Cerebellar cortex (tissue), 1 donor: ENCODE measurements at places on chromosomes 2 and 18.
A peak's percentile ranks its signal among the peaks of the same experiment; 100 is the strongest.

DNA sequence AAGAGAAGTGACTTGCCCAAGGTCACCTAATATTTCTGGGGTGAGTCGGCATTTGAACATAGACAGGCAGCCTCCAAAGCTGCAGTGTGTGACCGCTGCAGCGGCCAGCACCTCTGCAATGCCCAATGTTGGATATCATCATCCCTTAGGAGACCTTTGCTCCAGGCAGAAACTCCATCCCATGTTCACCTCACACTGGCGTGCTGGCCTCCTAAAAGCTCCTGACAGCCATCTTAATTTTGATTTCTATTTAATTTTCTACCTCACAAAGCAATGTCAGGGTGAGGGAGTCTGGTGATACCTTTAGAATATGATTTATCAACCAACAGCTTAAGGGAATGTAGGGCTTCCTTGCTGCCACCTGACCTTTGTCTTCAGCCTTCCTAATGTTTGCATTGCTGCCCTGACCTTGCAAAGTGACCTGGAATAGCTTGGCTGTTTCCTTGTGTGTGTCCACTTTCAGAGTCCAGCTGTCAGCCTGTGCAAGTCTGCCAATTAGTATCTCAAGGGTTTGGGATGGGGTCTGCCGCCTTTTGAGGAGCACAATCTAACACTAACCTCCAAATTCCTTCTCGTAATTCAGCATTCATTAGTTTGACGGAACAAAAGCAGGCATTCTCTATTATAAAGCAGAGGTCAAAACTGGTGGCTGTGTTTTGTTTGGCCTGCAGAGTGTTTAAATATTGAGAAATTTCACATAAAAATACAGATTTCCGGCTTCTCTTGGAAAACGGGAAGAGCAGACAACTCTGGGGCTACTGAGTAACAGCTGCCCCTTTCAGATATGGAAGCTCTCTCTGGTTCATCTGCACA lies 127.6 kb downstream of the PLEKHM3 start:
- DNase-seq, result peak; percentile 61

GRCh38 chr18:27226556-27227075 lies 41.5 kb upstream of the CHST9 start:
- DNase-seq, result no peak

DNA sequence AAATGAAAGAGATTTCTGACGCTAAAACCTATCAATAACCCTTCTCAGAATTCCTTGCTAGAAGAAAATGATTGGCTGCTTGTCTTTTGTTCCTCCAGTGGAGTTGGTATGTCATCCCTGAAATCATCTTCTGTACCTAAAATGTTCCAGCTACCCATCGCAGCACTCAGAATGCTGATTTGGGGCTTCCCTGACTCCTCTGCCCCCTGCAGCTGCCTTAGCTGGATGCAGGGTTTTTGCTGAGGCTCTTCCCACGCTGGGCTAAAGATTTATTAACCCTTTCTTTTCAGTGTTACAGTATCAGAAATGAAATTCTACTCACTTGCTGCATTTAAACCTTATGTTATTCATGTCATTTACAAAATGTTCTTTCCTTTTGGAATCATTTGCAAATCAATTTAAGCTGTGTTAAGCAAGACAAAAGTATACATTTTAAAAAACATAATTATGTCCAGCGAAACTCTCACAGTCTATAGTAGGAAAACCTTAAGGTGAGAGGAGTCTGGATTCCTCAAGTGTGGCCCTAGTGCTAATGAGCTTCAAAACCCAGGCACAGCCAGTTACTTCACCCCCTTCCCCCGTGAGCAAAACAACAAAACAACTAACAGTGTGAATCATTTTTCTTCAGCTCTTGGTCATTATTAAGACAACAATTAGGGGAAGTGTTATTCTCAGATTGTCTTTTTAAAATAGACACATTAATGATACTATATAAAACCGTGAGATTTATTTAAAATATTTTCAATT lies 32.8 kb downstream of the PKP4 start:
- peak; percentile 51 for DNase-seq

DNA sequence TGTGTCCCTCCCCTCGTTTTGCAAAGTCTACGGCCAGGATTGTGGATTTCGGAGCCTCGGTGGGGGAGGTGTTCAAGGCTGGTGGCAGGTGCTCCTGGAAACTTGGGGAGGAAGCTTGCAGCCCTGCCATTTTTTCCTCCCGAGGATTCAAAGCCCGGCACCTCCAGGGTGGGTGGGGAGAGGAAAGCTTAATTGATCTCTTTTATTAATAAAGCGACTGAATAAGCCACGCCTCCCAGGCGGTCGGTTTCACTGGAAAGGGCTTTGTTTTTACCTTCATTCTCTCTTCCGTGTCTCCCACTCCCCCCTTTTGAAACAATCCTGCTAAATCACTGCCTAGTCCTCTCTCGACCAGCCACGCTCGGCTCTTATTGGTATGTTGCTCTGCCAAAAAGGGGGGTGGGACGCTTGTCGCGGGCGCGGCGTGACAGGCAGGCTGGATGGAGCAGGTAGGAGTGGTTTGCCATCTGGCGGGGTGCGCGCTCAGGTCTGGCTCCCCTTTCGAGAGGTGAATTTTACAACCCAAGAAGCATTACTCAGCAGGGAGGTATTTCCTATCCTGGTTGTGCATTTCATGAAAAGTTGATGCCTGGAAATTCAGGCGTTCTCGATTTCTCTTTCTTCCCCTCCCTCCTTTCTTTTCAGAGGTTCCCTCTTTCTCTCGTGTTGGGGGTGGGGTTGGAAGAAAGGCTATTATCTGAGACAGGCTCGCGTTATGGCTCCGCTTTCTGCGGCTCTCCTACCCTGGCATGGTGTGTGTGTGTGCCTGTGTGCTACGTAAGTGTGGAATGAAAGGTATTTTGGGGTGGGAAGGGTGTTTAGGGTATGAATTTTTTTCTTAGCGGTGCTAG lies 1.4 kb downstream of the NEDD4L start:
- DNase-seq, result peak; percentile 72

- peak; percentile 28 for DNase-seq
These were observed 130.4 kb downstream of the COL4A4 start for GRCh38 chr2:227033471-227034148.

GRCh38 chr2:166011660-166012059 lies 58.1 kb upstream of the TTC21B start:
- no peak for DNase-seq

DNA sequence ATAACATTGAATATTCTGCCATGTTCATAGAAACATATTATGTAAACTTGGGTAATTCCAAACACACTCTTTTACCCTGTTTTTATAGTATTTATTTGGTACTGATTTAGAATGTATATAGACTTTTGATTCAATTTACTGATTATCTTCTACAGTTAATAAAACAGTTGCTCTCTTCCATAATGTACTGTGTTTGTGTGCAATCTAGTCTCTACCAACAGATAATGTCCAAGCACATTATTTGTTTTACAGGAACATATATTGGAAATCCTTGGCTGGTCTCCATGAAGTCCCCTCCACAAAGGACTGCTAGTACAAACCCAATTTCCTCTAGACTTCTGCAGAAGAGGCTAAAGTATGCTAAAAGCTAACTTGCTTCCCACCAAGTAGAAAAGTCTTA lies 386.6 kb downstream of the RND3 start:
- DNase-seq, result no peak

- no peak for DNase-seq
These were observed 636.2 kb downstream of the NRXN1 start for GRCh38 chr2:50395605-50396297.
